GM12891 (cell line): ENCODE measurements at places on chromosomes 1 and 21.

GRCh38 chr1:231630558-231631205 lies 4.1 kb downstream of the DISC1 start:
- no peak for DNase-seq

- no peak for DNase-seq
Measured at GRCh38 chr1:51627672-51628071, 10.8 kb downstream of the OSBPL9 start.

DNA sequence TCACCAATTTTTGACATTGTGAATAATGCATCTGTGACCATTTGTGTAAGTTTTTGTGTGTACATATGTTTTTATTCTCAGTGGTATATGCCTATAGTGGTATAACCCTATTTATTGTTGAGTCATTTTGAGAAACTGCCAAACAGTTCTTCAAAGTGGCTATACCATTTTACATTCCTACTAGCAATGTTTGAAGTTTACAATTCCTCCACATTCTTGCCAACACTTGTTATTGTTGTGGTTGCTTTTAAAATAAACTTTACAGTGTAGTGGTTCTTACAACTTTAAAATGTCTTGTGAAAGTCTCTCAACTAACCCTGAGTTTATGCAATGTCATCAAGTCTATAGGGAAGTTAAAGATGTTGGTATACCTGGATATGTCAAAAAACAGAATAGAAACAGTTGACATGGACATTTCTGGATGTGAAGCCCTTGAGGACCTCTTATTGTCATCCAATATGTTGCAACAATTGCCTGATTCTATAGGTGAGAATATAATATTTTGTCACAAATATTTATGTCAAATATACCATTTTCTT lies 219.4 kb downstream of the LRRC40 start:
- no peak for DNase-seq

- DNase-seq = no peak
Measured at GRCh38 chr21:31862078-31862477, 10.7 kb upstream of the HUNK start.

DNA sequence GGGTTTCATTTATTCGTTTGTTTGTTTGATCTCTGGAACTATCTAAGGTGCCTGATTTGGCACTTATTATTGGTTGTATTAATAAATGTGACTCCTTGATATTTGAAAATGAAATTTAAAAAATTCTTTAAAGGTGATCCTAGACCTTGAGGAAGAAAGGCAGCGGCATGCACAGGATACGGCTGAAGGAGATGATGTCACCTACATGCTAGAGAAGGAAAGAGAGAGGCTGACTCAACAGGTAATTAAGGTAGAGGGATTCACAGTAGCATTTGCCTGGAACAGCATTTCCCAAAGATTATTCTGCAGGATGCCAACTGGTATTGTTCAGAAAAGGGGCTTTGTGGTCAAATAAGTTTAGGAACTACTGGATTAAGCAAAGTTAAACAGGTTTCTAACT lies 54.4 kb upstream of the WNT2B start:
- DNase-seq = no peak

DNA sequence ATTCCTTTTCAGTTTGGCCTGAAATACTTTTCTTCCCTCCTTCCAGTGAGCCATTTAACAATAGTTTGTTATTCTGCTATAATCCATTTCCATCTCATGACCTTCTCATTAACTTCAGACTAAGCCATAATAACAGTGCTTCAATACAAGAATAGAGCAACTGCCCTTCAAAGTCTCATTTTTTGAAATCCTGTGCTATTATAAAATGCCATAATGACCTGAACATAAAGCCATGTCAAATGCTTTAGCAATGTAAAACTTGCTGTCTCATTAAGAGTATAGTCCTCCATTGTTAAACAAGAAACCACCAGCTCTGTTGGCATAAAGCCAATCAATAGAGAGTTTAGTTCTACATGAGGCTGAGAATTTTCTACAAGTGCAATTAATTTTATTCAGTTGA lies 9.6 kb upstream of the PIGK start:
- no peak for DNase-seq

DNA sequence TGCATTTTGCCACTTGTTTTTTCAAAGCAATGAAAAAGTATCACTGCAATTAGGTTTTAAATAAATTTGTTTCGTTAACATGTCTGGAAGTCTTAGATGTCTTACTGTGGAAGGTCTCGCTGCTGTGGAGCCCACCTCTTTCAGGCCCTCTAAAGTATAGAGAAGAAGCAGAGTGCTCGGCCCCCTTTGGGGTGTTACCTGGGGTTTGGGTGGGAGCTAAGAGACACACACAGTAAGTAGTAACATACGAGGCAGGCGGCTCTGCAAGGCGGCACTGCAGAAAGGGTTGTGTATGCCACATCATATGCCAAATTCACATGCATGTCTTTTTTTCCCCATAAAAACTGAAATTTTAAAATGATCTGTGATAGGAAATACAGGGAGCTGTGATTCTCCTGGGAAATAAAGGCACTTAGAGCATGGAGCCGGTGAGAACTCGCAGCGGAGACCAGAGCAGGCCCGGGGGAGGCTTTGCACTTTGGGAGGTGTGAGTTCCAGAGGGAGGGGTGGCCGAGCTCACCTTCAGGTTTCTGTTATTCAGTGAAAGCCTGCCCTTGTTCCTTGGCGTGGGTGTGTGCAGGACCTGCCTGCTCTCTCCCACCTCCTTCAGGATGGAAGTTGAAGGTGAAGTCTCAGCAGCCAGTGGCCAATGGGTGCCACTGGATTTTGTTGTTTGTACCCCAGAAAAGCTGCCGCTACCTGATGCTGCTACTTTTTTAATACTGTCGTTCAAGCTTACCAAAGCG lies 35.7 kb upstream of the PWP2 start:
- DNase-seq = no peak

DNA sequence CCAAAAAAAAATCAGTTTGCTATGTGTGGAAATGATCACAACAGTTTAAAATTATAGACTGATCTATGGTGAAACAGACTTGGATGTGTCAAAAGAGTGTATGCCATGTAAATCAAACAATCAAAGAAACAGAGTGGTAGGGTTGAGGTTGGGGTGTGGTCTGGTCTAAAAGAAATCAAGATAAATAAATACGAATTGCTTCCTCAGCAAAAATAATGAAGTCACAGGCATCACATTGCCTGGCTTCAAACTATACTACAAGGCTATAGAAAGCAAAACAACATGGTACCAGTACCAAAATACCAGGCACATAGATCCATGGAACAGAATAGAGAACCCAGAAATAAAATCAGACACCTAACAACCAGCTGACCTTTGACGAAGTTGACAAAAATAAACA lies 1796.9 kb downstream of the NCAM2 start:
- DNase-seq = no peak

DNA sequence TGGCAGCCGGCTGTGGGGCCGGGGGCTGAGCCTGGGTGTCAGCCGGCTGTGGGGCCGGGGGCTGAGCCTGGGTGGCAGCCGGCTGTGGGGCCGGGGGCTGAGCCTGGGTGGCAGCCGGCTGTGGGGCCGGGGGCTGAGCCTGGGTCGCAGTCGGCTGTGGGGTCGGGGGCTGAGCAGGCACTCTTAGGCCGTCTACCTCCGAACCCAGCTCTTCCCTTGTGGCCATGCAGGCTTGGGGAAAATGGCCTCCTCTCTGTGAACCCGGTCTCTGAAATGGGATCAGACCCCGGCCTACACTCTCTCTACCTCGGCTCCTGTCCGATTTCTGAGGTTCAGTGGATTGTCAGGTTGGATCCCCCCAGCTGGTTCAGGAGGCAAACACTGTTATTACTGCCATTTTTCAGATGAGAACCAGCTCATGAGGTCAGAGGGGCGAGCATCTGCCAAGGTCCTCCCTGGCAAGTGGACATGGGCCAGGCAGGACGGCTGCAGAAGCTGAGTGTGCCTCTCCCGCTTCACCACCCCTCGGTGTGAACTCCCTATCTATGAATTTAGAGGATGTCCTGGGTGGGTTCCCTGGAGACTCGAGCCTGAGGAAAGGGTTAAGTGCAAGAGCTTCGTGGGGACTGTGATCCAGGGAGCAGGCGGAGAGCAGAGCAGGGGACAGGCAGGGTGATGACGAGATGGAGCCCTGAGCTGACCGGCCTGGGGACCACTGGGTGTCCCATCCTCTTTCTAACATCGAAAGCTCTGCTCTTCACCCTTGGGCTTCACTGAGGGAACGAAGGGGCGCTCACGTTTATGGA lies 10.9 kb upstream of the COL18A1 start:
- DNase-seq = no peak

DNA sequence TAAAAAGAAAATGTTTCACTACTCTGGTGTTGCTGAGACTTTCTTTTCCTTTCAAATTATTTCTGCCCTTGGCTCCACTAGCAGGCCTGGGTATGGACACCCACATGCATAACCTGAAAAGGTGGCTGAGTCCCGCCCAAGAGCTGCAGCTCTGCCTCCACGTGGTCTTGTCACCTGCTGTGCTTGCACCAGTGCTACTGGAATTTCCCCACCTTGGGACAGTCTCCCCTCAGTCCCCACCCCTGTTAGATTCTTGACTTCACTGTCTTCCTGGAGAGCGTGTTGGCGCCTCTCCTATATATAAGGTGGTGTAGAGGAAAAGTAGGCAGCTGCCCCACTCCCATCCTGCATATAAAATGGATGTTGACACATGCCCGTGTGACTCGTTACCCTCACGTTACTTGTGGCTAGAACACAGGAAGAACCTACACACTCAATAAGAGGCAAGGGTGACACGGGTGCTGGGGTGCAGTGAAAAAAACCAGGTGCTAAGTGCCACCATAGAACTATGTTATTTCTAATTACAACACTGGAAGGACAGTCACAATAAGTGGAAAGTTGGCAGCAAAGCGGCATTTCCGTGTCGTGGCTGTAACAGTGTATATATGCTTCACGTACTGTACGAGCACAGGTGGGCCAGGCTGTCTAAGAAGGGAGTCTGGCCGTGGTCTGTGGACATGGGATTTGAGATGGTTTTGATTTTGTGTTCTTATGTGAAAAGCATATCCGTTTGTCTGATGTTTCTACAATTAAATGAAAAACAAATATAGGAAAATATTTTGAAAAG lies 61.0 kb downstream of the POFUT2 start:
- DNase-seq = no peak

- no peak for DNase-seq
Measured at GRCh38 chr1:26019641-26020315, 1.8 kb upstream of the EXTL1 start.

DNA sequence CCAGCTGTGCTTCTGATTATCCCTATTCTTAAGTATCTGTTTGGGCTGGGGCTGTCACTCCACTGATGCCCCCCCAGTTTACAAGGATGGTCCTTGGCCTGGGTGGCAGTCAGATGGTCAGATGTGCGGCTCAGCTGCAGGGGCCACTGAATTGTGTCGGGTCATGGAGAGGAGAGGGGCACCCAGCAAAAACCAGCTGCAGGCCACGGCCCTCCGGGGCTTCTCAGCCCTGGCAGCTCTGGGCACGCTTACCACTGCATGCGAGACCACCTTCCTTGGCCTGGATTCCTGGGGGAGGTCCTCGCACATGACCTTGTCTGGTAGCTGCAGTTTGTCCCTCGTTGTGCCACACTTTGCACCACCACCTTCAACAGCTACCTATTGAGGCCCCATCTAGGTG lies 164.9 kb upstream of the TMEM51 start:
- DNase-seq = no peak

DNA sequence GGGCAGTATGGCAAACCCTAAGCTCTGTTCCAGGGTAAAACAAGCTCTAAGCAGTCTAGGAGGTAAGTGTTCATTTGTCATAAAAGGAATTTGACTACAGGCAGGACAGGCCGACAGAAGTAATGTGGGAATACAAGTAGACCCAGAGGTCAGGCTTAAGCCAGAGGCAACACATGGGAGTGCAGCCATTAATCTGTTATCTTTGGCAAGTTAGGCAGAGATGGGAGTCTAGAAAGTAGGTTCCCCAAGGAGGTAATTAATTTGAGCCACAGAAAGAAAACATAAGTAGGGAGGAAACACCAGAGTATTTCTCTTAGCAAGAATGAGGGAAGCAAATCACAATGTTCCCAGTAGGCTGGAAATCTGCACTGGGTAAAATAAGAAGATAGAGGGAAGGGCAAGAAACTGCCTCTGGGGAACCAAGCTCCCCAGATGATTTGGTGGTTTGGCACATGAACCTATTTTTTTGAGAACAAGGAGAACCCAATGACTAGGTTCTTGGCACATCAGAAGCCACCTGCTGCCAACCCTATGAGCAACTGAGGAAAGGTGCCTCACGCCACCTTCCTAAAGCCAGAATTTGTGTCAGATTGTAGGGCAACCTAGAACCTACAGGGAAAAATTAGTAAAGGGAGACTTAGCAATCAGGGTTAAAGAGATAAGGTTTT lies 636.4 kb upstream of the PLXNA2 start:
- no peak for DNase-seq

GRCh38 chr1:5936621-5937372 lies 55.4 kb downstream of the NPHP4 start:
- no peak for DNase-seq

- DNase-seq = no peak
Measured at GRCh38 chr1:47944561-47944960, 52.6 kb downstream of the TRABD2B start.

- no peak for DNase-seq
Measured at GRCh38 chr1:65213271-65214023, 65.4 kb downstream of the AK4 start.

DNA sequence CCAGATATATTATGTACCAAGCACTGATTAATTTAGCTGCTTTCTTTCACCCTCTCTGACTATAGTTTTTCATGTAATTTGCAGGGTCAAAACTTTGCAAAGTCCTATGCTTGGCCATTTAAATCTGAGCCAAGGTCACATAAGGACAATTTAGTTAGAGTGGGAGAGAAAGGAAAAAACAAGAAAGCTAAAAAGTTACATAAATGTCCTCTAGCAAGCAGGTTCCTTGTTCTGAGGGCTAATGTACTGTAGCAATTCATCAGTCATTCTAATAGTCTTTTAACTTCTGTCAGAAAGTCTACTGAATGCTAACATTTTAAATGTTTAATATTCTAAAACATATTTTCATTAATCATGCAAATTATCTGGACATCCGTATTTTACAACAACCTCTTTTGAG lies 68.3 kb downstream of the SAMSN1 start:
- DNase-seq = no peak
